NCI-H1417 treated with DMSO at 0.1 percent for 48 hours (cell line): ENCODE measurements at places on chromosomes 1 and 21.

DNA sequence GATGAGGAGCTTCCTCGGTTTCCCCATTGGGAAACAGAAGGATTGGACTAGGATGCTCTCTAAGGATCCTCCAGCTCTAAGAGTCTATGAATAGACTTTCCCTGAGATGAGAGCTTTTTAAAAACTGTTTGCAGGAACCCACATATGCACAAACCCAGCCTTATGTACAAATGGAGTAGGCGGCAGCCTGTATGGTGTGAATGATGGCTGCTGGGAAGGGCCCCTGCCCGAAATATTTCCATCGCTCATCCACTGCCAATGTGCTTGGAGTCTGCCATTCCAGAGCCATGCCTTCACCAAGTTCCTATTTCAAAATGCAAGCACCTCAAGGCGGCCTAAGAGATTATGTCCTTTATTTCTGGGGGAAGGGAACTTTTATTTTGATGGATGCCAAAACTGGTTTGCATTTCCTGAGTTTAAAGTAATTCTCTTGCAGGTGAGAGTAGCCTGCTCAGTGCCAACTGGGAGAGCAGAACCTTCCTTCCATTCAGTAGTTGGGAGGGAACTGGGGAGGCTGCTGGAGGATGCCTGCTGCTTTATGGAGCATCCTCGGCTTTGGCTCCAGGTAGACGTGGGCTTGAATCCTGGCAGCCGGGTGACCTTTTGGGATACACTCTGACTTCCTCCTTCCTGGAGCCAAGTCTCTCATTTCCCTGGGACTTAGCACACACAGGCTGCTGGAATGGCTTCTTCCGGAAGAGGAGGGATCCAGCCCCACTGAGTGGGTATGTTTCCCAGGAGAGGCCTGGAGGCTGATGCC lies 165.9 kb downstream of the ACTL8 start:
- DNase-seq = no peak

DNA sequence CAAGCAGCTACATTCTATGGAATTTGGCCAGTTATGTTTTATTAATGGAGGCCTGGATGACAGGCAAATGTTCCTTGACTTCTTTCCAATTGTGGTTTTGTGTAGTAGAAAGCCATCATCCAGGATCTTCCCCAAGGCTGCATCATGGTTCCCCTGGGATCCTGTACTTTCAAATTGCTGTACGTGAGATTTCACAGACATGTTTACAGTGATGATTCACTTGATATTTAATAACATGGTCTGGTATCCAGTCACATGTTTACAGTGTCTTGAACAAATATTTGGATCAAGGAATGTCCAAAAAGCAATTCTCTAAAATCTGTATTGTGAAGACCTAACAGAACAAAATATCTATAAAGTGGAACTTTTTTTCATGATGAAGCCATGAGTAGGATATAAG lies 68.3 kb upstream of the ST6GALNAC3 start:
- DNase-seq = no peak

DNA sequence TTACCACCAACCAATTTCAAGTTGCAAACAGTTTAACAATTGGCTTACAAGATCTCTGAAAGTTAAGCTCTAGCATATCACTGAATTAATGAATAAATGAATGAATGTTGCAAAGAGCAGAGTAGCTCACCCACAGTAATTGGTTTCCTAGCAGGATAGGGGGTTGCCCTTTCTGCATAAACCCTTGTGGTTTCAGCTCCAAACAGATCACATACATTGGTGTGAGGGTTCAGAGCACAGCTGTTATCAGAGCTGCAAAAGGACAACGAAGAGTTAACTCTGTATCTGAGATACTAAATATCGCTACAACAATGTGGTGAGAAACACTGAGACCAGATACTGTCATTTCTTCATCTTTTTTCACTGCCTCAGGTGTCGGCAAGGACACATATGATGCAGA lies 46.6 kb downstream of the NTNG1 start:
- no peak for DNase-seq

DNA sequence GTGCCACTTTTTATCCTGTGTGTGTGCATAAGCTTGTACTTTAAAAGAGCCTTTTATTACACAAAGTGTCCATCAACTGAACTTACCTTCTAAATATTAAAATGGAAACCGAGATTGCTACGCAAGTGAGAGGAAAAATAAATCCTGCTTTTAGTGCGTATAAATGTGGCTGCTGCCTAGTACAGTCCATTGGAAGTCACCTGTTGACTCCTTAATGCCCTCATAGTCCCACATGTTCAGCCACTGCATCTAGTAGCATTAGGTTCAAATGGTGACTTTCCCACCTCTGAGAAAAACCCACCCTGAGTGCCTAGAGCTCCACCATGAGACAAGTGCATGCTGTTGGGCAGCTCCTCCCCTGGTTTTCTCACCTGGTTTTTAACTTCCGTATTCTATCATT lies 53.0 kb downstream of the LHX4 start:
- no peak for DNase-seq

GRCh38 chr1:204409123-204409522 lies 2.5 kb downstream of the PPP1R15B start:
- no peak for DNase-seq

GRCh38 chr1:200737647-200738291 lies 924 bp upstream of the CAMSAP2 start:
- DNase-seq = no peak

- DNase-seq = no peak
Observed at GRCh38 chr1:240562111-240562590, 49.8 kb downstream of the GREM2 start.

GRCh38 chr21:39313042-39313570 lies 326 bp downstream of the BRWD1 start:
- no peak for DNase-seq
